Head of caudate nucleus (tissue), 42 donors: ENCODE measurements at places on chromosomes 5 and 9.

DNA sequence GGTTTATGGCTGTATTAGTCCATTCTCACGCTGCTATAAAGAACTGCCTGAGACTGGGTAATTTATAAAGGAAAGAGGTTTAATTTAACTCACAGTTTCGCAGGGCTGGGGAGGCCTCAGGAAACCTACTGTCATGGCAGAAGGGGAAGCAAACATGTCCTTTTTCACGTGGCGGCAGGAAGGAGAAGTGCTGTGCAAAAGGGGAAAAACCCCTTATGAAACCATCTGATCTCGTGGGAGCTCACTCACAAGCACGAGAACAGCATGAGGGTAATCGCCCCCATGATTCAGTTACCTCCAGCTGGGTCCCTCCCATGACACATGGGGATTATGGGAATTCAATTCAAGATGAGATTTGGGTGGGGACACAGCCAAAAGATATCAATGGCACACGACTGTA is 13.9 kb downstream of the LRRC70 start:
- no peak for DNase-seq

DNA sequence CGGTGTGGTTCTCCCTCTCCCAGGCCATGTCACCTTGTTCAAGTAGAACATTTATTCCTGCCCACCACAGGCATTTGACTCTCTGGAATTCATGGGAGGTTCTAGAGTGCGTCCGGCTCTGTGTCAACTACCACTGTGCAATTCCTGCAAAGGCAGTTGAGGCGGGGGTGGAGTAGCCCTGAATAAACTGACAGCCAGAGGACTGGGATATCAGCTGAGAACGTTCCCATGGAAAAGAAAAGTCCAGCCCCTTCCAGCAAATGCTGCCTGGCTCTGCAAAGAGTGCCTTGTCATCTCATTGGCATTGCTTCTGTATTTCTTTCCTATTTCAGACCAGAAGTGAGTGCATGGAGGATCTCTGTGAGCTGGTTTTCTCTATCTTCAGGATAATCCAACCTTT is 18.9 kb upstream of the MEGF9 start:
- no peak for DNase-seq

DNA sequence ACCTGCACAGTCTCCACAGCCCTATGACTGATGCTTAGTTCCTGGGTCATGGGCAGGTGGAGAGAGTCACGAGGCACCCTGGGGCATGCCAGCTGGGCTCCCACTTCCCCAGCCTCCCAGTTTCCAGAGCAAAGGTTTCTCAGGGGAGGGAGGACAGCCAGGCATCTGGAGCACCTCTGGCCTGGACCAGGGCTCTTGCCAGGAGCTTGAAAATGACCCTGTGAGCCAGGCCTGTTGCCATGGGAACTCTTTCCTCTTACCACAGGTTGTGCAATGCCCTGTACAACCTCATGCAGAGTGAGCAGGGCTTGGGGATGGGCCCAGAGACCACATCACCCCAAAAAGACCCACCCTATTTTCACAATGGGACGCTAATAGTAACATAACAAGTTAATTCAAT is 113.1 kb downstream of the PSD2 start:
- DNase-seq: no peak

DNA sequence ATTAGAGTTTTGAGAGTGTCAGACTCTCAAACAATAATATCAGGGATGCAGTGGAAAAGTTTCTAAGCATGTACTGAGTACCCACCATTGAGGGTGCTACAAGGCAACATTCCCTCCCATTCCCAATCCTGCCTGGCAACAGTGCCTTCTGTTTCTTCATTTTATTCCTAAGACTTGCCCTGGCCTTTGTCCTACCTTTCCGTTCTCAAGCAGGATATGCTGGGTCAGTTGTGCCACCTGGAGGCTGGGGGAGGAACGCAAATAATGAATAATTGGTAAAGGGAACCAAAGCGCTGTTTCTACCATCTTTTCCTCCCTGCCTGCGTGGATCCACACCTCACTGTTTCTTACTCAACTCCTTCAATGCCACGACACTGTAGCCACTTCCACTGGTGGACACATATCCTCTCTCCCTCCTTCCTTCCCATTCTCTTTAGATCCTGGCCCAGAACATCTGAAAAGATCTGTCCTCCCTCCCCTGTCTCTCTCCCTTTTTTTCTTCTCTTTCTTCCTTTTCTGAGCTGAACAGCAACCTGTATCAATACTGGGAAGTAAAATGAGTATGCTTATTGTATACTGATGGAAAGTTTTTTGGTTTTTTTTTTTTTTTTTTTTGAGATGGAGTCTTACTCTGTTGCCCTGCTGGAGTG is 149.5 kb downstream of the C9orf152 start:
- DNase-seq: peak; percentile 12

DNA sequence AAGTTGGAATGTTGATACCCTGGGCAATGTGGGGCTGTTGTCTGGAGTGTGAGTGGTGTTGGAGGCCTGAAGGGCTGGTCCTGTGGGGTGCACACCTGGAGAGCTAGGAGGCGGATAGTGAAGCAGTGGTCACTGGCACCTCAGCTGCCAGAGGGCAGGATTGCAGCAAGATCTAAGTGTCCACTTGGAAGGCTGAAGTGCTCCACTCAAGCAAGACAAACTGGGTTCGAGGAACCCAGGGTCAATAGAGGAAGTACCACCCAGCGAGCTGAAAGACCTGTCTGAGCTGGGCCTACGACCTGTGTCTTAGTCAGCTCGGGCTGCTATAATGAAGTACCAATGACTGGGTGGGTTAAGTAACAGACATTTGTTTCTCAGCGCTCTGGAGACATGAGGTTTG is 39.7 kb upstream of the TJP2 start:
- DNase-seq: no peak

DNA sequence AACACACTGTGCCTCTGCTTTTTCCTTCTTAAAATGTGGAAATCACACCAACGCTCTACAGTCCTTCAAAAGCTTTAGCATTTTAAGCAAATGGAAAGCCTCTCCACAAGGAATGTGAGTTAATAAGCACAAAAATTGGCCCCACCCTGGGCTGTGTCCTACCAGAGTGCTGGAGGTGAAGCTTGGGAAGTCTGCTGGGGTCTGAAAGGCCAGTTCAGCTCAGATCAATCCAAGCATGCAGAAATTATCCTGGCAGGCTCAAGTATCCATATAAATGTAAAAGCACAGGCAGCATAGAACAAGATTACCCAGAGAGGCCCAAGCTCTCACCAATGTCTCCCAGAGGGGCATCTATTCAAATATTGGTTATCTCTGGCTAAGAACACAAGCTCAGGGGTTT is 98.5 kb downstream of the ESM1 start:
- DNase-seq: no peak

GRCh38 chr9:84266087-84266561 is 74.4 kb downstream of the SLC28A3 start:
- DNase-seq: peak; percentile 23

GRCh38 chr5:10151656-10152055 is 98.0 kb downstream of the ATPSCKMT start:
- DNase-seq: no peak

DNA sequence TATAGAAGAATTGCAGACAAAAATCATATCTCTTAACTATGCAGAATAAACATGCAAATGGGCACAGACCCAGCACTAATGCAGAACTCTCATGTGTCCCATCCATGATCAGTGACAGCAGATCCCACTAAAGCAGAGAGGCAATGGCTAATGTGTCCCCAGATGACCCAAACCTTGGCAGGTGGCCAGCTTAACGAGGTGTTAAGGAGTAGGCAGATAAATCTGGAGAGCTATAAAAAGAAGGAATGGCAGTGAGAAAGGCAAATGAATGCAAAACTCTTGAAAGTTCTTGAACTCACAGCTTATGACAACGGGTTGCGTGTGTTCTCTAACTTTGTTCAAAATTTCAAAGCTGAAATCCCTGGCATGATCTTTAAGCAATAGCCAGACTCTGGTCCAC is 265.4 kb downstream of the RASEF start:
- DNase-seq: no peak

GRCh38 chr5:116178925-116179324 is 94.1 kb downstream of the COMMD10 start:
- DNase-seq: no peak

DNA sequence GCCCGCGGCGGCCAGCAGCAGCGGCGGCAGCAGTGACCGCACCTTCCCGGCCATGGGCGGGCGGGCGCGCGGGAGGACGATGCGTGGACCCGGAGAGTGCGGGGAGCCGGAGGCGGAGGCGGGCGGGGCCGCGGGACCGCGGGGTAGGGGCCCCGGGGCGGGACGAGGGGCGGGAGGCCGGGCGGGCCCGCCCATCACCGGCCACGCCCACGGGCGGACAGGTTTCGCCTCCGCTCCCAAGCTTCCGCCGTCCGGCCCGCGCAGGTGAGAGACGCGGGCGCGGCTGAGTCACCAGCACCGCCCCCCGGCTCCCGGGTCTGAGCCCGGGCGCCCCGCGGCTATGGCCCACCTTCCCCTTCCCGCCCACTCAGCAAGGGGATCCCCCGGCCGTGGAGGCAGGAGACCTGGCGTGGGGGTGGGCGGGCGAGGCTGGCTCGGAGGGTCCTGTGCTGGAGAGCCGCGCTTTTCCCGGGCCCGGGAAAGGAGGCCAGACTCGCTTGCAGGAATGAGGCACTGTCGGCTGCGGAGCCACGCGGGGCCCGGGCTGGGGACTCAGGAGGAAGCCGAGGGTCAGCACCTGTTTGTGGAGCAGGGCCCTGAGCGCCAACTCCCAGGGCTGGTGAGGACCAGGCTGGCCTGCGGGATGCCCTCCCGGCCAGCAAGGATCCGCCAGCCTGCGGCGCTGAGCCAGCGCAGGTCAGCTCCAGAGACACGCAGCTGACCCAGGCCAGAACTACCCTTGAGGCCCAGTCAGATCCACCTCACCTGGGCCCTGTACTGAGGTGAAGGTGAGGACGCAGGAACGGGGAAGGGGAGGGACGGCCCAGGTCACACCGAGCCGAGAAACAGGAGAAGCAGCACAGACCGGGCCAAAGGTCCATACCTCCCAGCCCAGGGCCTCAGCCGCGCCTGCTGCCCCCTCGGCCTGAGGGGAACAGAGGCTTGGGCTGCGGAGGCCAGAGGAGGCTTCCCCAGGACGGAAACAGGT is at the start of gene ENTPD2:
TSS of gene ENTPD2 (minus strand) at position 118 of the 988 bp plus-strand sequence. CDS start at position 54, 64 bp downstream.
- no peak for DNase-seq

- no peak for DNase-seq
Measured at GRCh38 chr5:120767178-120767820, 303.2 kb downstream of the PRR16 start.

DNA sequence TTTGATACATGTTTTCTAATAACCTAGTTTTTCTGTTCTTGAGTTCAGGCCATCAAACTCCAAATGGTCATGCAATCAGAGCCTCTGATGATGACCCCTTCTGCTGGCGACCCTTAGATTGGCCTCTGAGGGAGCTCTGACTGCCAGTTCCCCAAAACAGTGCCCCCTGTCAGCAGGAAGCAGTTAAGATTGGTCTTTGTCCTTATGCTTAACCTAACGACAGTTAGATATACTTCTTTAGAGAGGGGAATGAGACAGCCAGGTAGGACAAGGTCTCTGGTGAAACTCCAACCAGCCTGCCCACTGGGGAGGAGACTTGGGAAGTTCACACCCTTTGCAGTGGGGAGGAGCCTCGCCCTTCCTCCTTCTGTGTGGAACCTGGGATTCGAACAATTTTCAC is 390.4 kb upstream of the KIF2A start:
- no peak for DNase-seq

- DNase-seq: no peak
Measured at GRCh38 chr9:106920701-106921283, 57.8 kb downstream of the ZNF462 start.

DNA sequence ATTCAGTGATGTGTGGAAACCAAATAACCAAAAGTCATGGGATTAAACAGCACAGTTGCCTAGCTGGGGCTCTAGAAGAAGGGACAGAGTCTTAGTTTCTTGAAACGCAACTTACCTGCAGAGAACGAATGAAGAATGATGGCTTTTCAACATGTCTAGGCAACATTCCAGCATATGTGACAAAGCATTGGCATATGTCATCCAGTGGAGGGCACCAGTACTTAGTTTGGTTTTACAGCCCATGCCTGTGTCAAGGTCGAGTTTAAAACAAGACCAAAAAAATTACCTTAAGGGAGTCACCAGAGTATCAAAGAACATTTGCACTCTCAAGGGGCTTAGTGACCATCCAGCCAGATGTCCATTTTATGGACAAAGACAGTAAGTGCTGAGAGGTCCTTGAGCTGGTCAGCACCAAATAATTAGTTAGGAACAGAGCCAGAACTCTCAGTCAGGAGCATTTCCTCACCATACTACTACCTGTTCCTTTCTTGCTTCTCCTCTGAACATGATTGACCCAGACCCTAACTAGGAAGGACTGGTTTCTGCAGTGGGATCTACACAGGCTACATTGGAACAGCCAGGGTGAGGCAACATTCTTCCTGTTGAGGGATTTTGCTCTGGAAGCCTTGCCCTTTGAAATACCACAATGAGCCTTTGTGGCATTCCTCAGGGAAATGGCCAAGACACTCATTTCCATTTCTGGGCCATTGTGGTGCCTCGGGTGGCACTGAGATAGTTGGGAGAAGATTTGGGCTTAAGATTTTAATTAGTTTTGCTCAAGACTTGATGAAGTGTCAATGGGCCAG is 75.4 kb upstream of the ANKH start:
- DNase-seq: no peak

DNA sequence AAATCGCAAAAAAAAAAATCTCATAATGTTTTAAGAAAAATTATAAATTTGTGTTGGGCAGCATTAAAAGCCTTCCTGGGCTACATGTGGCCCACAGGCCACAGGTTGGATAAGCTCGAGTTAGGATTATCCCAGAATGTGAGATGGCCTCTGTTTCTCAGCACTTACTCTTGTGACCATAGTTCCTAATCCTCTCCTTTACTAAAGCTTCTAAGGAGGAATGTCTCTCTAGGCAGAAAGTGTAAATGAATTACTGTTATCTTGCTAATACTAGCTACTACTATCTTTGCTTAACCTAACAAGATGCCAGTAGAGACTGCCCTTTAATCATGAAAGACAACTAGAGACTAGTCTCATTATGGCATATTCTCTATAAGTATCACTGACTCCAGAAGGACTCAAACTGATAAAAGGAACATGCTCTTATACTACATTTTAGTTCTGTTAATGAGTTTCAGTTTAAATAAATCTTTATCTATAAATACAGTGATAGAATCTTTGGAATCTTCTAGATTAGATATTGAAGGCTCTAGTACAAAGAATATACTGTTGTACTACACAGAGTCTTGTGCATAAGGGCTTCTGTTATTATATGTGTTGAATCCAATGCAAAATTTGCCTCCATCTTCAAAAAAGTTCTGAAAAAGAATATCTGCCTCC is 13.8 kb downstream of the INVS start:
- no peak for DNase-seq

DNA sequence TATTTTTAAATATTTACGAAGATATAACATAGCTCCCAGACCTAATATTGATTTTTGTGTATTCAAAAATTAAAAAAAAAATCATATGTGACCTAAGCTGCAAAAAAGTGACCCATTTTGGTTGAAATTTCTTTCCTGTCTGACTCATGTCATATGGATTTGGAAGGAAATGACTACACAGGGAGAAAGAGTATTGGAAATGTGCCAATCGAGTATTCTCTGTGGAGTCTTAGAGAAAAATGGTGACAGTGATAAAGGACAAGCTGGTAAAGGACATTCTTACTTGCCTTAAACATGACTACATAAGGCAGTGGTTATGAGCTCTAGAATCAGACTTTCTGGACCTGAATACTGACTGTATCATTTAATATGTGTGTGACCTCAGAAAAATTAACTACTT is 262.9 kb upstream of the PTPRD start:
- DNase-seq: no peak

- no peak for DNase-seq
Measured at GRCh38 chr9:97387936-97388684, 23.8 kb upstream of the TDRD7 start.

- no peak for DNase-seq
Measured at GRCh38 chr5:39068099-39068498, 6.1 kb downstream of the RICTOR start.

GRCh38 chr5:1751864-1752822 is 47.5 kb downstream of the MRPL36 start:
- no peak for DNase-seq
